ENCODE measurements at places on chromosomes 6 and 20. TPM values are rescaled to one million over a fixed set of nuclear protein-coding genes. Genes with fewer than 3 reads are reported as not detected.

DNA sequence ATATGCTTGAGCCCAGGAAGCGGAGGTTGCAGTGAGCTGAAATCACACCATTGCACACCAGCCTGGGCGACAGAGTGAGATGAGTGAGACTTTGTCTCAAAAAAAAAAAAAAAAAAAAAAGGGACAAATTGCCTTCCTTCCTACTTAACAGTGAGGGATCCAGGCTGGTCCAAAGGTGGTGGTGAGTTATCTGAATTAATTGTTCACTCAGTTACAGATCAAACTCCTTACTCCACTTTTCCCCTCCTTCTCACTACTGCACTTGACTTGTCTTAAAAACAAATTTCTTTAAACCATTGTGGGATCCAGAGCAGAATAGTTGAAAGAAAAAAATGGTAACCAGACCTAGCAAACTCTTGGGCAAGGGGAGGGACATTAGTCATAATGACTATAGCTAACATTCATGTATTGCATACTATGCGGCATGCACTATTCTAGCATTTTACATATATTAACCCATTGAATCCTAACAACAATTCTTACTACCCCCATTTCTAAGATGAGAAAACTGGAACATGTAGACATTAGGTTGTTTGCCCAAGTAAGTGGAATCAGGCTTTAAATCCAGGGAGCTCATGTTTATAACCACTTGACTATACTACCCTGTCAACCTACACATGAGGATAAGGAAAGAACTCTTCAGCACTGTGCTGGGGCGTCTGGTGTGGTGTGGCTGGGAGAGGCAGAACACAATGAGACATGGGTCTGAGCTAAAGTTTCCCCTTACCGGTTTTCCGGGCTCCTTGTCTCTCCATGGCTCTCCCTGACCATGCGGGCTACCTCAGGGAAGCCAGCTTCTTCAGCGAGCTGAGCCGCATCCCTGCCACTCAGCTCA is 1.5 kb downstream of the GPANK1 start:
- no peak for DNase-seq

DNA sequence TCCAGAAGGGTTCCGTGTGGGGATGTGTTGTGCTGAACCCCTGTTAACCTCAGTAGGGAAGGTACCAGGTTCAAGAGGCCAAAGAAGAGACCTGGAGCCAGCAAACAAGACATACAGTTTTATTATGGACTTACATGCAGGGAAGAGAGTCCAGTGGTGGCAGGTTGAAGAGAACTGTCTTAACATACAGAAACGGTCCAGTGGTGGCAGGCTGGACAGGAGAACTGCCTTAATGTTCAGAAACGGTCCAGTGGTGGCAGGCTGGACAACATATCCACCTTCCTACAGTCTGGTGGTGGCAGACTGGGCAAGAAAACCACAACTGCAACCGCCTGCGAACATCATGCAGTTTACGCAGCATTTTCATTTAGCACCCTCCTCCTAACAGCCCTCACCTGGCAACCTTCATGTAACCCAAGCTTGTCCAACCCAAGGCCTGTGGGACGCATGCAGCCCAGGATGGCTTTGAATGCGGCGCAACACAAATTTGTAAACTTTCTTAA is 75.9 kb downstream of the PHACTR3 start:
- DNase-seq: no peak

DNA sequence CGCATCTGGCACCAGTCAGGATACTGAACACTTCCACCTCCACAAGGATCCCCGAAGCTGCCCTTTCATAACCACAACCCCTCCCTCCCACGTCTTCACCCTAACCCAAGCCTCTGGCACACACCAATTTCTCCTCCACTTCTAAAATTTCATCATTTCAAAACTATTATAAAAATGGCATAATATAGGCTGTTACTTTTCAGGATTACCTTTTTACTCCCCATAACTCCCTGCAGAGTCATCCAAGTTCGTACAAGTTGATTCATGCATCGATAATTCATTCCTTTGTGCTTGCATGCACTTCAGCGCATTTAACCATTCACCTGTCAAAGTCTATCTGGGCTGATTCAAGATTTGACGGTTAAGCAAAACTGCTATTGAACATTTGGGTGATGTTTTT is 30.6 kb upstream of the LY86 start:
- DNase-seq: no peak

- DNase-seq: no peak
Observed at GRCh38 chr6:36113703-36114102, 16.6 kb upstream of the MAPK13 start.

- no peak for DNase-seq
Observed at GRCh38 chr6:152301021-152301764, 336.0 kb downstream of the SYNE1 start.

DNA sequence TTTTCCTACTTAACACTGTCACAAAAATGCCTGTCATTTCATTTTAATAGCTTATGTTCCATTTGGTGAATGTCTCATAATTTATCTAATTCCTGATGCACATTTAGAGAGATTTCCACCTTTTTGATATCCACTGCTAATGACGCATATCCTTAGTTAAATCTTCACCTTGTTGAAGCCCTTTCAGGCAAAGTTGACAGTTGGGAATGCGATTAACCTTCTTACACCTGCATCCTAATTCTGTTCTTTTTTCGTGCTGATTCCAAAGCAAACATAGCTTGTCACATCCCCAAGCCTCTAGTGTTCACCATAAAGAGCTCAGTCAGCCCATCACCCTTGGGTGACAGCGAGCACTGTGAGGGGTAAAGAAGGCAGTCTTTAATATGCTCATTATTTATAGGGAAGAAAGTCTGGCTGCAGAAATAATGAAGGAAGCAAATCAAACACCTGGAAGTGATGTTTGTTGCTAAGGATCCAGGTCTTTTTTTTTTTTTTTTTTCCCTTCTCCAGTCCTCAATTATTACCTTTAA is 205.6 kb downstream of the DTNBP1 start:
- no peak for DNase-seq

The ID1 gene
- total RNA-seq: 0.37 TPM

The RAB44 gene
- not detected for total RNA-seq

The HELZ2 gene
- total RNA-seq: 22.2 TPM
